Activated effector memory CD4-positive, alpha-beta T cell treated with Interleukin-2 at 50 U/mL for 16 hours (primary cell): ENCODE measurements at places on chromosomes 16 and 17.

DNA sequence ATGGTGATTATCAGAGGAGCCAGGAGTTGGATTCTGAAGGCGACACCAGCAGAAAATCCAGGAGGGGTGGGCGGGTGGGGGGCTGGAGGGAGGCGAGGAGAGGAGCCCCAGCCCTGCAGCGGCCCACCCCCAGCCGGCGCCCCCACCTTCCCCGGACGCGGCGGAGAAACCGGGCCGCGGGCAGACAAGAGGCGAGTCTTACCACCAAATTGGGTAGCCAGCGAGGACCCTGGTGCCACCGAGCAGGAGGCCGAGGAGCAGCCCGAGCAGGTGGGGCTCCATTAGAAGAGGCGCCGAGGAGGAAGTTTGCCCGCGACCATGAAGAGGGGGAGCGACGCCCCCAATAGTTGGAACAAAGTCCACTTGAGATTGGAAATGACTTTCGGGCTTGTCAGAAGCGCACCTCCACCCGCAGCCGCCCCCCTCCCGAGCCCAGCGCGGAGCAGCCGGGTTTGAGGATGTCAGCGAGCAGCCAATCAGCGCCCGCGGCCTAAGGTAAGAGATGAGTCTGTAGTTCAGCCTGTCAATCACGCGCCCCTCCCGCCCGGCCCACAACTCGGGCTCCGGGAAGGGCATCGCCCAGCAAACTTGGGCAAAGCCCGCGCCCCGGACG, at the start of gene WNT3:
WNT3 (minus strand) TSS at position 377 of the 613 bp plus-strand sequence; CDS start at position 282, 95 bp downstream.
- DNase-seq = peak; percentile 25

DNA sequence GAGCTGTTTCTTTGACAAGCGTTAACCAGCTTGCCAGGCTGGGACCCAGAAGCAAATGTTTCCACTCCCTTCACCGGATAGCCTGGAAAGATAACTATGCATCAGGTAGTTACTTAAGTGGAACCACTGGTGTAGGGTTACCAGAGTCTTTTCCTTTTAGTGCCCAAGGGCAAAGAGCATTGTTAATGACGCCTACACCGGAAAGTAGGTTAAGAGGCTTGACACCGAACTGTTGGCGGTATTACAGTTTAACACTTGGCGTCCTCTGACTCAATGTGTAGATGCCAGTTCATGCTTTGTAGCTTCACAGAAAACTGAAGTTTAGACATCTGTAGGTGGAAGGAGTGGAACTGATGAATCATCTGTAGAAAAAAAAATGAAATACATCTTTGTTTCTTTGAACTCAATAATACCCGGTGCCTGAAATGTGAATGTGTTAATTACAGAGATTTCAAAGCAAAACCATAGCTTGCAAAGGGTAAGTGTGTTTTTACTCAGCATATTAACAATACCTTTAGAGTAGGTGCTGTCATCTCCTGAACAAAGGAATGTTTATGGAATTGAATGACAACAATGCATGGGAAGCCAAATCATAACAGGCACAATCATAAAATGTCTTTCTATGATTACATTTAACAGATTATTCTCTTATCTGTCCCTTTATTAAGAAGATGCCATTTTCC, 426.7 kb upstream of the SALL1 start:
- no peak for DNase-seq

DNA sequence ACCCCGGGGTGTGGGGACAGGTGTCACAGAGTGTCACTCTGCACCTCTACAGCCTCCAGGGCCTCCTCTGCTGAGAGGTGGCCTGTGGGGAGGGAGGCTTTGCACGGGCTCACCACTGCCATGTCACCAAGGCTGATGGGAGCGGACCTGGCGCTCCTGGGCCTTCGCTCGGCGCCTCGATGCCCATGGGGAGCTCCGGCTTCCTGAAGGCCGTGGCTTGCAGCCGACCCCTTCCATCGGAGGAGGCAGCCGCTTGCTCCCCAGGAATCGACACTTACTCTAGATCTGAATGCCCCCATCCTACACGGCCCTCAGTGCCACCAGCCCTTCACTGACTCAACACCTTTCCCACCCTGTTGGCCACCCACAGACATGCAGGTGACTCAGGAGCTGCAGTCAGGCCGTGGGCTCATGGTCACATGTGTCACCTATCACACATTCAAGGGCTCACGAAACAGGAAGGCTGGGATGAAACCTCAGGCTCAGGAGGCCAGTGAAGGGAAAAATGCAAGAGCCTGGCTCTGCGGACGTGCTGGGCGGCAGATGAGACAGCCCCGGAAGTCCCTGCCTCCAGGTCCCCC, 11.9 kb downstream of the LGALS3BP start:
- no peak for DNase-seq

GRCh38 chr17:11140043-11140442, 101.0 kb upstream of the SHISA6 start:
- no peak for DNase-seq

DNA sequence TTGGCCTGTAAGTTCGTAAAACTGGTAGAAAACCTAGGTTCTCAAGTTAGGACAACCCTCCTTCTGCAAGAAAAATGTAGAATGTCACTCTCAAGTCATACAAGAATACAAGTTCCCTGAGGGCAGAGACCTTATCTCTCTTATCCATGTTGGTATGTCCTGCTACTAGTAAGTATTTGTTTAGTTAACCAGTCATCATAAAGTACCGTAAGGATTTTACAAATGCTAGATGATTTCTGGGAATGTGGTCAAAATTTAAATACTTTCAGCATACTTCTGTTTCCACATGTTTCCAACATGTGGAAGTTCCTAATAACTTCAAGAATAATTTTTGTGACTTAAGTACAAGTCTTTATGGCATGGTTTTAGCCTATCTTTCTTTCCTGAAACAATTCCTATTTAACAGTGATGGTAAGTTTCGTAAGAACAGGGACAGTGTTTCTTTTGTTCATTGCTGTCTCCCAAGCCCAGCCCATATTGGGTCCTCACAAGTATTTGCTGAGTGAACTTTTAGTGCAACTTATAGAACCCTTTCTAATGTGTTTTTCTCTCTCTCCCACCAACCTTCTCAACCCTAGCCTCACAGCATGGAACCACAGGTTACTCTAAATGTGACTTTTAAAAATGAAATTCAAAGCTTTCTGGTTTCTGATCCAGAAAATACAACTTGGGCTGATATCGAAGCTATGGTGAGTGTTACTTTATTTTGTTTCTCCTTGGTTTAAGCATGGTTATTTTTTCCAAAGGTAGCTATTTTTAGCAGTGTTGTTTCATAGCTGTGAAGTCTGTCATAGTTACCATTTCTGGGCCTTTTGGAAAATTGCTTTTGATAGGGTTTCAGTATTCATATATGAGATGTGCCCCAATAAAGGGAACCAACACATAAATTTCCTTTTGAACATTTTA, 4.5 kb downstream of the NBR1 start:
- DNase-seq = no peak

- DNase-seq = no peak
Measured at GRCh38 chr17:4987767-4988567, 492 bp upstream of the CAMTA2 start.
